Muscle of arm (tissue), 14 donors: ENCODE measurements at places on chromosomes 2 and 18.
A peak's percentile ranks its signal among the peaks of the same experiment; 100 is the strongest.

GRCh38 chr18:57439985-57440330 lies 4.8 kb downstream of the ONECUT2 start:
- no peak for DNase-seq

GRCh38 chr2:202429164-202429980 lies 53.2 kb downstream of the BMPR2 start:
- no peak for DNase-seq

DNA sequence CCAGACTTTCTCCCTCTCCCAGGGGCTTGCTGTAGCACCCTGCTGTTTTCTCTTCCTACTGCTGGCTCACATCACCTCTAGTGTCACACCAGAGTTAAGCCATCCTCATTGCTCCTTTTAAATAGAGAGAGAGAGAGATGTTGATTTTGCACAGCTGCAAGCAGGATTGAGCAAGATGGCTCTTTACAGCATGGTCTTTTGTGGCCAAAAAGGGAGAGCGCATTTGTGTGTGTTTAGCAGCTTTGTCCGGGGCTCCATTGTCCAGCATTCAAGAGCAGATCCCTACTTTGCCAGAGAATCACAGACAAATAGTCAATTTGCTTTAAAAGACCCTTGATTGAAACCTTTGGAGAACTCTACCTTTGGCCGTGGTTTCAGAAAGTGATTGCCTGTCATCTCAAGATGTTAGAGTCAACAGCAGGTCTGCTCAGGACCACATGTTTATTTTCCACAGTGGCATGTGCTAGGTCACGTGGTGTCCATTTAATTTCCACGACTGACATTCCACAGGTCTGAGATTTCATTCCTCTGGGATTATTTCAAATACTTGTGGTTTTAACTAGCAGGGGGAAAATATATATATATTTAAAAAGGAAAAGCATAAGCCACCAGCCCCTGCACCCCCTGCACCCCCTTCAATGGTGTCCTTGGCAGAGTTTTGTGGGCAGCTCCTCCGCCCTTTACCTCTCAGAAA lies 359.9 kb upstream of the SLC14A2 start:
- DNase-seq: peak; percentile 48

DNA sequence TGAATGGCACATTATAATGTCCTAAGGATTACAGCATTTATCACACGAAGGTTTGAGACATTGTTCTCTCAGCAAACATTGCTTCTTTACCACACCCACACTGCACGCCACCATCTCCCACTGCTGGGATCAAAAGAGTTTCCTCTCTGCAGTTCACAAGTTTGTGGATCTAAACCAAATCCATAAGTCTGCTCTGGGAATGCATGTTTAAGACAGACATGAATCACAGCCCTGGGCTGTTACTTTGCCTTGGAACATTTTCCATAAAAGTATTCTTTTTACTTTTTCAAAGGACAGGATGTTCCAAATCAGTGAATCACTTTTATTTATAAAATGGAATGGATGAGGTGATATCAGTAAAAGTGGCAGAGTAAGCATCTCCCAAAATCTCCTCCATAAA lies 36.1 kb downstream of the STPG4 start:
- DNase-seq: no peak

DNA sequence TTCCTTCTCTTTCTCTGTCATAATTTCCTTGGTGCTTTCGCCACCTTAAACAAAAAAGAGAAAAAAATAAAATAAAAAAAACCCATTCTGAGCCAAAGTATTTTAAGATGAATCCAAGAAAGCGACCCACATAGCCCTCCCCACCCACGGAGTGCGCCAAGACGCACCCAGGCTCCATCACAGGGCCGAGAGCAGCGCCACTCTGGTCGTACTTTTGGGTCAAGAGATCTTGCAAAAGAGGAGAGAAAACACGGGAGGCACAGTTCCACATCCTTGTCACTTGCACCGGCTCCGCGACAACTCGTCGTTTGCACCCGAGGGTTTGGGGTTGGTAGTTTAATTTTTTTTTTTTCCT lies 1.8 kb upstream of the SP9 start:
- no peak for DNase-seq
